Ascending aorta (tissue), 2 donors: ENCODE measurements at places on chromosomes 11 and 22. TPM values are rescaled to one million over a fixed set of nuclear protein-coding genes. Genes with fewer than 3 reads are reported as not detected.

DNA sequence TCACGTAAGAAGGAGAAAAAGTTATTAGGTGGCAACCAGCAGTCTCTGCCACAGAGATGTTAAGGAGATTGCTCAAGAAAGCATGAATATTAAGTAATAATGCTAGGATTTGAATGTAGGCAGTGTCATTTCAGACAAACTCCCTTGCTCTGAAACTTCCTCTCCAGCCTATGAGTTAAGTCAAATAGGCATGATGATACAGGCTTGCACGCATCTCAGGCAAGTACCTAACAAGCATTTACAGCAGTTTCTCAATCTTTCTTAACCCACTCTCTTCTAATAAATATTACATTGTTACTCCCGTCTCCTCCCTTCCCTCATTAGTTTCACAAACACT lies 72.7 kb downstream of the RAB38 start:
- no peak for DNase-seq

GRCh38 chr22:49405590-49405989 lies 422.1 kb downstream of the BRD1 start:
- no peak for DNase-seq

DNA sequence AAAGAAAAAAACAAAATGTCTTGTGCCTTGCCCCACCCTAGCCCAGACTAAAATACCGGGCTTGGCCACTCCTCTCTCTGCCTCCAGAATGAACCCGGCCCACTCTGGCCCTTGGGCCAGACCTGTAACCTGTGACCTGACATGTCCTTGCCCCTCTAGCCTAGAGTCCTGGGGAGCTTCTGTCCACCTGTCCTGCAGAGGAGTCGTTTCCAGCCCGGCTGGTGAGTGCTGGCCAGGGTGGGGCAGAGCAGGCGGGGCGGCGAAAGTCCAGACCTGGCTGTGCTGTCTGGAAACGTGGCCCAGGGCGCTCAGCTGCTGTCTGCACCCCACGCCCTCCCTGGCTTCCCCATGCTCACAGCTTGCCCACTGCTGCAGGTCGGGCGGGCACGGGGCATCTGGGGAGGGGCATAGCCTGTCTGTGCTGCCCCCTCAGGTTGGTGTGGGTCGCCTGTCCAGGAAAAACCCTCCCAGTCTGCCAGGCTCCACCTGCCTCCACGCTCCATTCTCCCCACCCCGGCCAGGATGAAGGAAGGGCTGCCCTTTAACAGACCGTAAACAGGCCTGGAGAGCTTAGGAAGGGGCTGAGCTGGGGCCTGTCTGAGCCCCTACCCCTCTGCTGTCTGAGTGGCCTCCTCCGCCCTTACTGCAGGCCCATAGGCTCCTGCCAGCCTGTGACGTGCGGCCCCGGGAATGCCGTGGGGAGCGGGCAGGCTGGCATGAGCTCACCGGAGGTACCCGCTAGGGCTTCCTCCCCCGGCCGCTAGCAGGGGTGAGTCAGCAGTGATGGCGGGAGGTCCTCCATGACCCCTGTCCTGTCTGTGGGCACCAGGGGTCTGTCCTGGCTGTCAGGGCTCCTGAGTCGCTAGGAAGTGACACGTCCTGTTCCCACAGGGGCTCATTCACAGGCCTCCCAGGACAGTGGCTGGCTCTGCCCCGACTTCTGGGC lies 1.9 kb downstream of the CD151 start:
- peak; percentile 95 for DNase-seq

DNA sequence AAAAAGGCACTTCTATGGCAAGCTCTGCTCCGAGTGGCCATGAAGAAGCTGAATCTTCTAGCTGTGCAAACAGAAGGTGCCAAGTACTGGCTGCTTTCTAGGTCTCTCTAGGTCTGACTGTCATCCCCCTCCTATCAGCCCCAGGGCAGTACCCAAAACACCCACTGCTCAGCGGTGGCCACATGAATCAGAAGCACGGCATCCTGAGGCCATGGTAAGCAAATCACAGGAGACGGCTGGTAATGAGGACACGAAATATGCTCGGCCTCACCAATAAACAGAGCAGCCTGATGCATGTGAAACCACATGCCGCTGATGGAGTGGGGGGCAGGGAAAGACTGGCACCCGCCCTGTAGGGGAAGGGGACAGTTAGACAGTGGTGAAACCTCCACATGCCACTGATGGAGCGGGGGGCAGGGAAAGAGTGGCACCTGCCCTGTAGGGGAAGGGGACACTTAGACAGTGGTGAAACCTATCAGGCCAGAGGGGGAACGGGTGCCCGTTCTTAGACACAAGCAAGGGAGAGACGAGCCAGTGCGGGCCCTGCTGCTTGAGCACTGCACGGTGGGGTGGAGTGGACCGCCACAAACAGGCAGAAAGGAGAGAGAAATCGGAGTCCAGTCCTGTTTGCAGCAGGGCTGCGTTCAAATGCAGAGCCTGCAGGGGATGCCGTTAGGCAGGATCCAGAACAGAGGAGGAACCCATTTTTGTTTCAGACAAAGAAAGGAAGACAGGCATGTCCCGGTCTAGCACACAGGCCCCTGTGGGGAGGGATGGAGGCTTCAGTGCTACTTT lies 29.9 kb upstream of the MOB2 start:
- no peak for DNase-seq

- no peak for DNase-seq
Observed at GRCh38 chr22:34805771-34806170, 260.2 kb upstream of the ISX start.

DNA sequence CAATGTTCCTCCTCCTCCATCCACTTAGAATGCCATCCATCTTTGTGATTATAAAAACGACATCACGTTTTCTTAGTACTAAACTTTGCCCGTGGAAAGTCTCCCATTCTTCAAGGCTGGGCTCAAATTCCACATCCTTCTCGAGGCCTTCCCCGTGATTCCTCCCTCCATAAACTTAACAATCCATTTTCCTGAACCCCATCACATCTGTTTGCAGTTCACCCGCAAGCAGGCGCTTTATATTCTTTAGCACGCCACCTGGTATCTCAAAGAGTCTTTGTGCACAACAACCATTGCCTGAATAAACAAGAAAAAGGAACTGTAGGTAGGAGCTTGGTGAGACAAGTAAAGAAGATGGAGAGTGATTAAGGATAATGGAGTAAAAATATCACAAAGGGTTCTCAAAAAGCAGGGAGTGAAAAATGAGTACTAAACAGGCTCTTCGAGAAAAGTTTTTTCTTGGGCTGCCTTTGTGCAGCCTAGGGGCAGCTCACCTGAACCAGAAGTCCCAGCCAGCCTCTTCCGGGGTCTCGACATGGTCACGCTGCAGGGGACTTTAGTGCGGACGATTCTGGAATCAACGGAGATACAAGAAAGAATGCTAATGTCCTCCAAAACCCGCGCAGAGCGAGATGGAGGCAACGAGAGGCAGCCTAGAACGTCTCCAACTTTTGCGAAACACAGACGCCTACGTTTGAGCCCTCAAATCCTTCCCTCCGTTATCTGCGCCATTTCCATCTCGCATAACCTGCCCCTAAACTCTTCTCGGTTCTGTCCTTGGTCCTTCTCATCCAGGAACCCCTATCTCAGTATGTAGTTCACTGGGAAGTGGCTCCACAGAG lies 585 bp downstream of the THYN1 start:
- no peak for DNase-seq

- DNase-seq: no peak
Observed at GRCh38 chr11:57457643-57458023, 2.7 kb upstream of the RTN4RL2 start.

DNA sequence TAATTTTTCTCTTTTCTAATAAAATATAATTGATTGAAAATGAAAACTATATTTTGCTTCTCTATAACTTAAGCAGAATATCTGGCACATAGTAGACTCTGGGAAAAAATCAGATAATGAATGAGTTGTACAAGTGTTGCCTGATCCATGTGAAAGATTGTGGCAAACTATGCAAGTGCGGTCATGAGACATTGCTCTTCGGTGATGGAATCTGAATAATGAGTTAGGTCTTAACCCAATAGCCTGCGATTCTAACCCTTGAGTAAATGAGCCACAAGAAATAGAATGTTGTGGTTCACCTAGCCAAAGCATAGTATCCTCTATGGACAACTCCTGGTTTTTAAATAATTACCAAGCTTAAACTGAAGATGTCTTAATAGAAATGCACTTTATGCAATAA lies 333.7 kb upstream of the LUZP2 start:
- DNase-seq: no peak

DNA sequence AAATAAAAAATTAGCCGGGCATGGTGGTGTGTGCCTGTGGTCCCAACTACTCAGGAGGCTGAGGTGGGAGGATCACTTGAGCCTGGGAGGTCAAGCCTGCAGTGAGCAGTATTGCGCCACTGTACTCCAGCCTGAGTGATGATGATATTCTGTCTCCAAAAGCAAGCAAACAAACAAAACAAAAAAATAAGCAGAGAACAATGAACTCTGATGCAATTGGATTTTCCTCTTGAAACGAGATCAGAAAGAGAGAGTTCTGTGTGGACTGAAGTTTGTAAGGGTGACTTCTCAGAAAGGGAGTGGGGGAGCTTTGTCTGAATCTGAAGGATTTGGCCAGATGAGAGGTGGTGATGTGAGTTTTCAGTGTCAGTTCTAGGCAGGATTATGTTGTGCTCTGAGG lies 6.0 kb upstream of the TMEM123 start:
- DNase-seq: no peak

- no peak for DNase-seq
Observed at GRCh38 chr11:100010393-100010792, 676.7 kb upstream of the ARHGAP42 start.

GRCh38 chr11:67099831-67100324 lies 19.2 kb upstream of the KDM2A start:
- no peak for DNase-seq

- no peak for DNase-seq
Observed at GRCh38 chr22:33579448-33580093, 340.7 kb downstream of the LARGE1 start.

DNA sequence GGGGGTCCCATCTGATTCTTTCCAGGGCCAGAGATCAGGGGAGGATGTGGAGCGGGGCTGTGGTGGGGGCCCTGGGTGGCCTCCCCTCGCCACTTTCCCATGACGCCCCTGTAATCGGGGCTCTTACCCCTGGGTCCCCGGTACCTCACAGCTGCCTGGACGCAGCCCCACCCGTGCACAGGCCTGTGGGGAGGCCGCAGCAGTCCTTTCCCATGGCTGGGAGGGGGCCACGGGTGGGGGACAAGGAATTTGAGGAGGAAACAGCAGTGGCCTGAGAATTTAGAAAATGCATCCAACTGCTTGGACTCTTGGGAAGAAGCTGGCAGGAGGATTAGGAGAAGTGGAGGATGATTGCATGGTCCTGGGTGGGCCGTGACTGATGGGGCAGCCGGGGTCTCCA lies 18.0 kb downstream of the H19 start:
- no peak for DNase-seq

- no peak for DNase-seq
Observed at GRCh38 chr11:67044496-67044895, 12.2 kb upstream of the RHOD start.

DNA sequence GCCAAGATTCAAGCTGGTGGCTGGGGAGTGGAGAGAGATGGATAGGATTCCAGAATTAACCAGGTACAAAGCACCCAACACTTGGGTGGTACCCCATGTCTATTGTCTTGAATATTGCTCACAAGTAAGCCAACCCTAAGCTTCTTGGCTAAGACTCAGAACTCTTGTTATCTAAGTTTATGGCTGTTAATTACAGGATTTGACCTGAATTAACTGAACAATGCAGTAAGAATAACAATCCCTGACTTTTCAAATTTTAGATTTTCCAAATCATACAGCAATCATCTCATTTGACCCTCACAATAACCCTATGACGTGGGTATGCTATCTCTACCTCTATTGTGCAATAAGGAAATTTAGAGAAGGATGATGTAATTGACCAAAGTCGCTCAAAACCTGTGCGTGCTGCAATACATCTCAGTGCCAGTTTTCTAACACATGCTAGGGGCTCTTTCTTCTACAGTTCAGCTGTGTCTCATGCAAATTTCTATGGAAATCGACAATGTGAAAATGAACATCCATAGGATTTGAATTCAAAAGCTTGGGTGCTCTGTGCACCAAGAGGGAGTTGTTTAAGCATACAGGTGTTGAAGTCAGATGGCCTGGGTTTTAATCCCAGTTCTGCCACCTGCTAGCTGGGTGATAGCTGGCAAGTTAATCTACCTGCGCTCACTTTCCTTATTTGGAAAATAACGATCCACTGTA lies 40.1 kb upstream of the APLNR start:
- DNase-seq: no peak

DNA sequence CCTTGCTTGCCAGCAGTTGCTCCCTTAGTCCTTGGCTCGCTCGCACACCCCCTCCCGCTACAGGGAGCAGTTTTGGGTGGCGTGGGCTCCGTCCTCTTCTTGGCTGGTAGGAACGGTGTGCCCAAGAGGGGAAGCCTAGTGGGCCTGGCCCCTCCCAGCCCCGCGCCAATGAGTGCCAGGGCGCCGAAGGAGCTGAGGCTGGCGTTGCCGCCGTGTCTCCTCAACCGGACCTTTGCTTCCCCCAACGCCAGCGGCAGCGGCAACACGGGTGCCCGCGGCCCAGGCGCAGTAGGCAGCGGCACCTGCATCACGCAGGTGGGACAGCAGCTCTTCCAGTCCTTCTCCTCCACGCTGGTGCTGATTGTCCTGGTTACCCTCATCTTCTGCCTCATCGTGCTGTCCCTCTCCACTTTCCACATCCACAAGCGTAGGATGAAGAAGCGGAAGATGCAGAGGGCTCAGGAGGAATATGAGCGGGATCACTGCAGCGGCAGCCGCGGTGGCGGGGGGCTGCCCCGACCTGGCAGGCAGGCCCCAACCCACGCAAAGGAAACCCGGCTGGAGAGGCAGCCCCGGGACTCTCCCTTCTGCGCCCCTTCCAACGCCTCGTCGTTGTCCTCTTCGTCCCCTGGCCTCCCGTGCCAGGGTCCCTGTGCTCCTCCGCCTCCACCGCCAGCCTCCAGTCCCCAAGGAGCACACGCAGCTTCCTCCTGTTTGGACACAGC lies 1.6 kb downstream of the C11orf87 start:
- no peak for DNase-seq

DNA sequence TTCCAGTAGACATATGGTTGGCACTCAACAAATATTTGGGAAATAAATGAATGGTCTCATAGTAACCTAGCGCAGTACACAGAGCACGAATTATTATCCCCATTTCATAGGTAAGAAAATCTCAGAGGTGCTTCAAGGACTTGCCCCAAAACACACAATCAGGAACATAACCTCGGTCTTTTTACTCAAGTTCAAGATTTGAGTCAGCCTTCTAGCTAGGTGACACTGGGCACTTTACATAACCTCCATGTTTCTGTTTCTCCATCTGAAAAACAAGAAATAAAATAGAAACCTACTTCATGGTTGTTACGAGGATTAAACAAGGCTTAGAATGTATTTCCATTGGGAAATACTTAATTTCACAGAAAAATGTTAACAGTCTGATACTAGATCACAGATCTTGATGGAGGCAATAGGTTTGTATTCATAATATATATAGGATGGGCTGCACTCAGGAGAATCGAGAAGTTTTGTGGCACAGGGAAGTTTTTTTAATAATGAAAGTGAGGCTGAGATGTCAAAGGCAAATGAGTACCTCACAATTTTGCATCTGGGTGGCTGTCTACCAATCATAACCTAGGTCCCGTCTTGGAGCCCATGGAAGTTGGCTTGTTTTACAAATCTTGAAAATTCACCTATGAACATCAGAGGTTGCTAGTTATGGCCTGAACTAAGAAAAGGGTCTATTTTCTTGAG lies 147.4 kb upstream of the ZC3H12C start:
- DNase-seq: no peak

Gene CDHR5
- total RNA-seq: 5.0 TPM

Gene TRIM34
- not detected for total RNA-seq

Gene TESMIN
- total RNA-seq: not detected
